Activated T-cell treated with anti-CD3 and anti-CD28 coated beads for 48 hours (primary cell): ENCODE measurements at places on chromosomes 1 and 21.

DNA sequence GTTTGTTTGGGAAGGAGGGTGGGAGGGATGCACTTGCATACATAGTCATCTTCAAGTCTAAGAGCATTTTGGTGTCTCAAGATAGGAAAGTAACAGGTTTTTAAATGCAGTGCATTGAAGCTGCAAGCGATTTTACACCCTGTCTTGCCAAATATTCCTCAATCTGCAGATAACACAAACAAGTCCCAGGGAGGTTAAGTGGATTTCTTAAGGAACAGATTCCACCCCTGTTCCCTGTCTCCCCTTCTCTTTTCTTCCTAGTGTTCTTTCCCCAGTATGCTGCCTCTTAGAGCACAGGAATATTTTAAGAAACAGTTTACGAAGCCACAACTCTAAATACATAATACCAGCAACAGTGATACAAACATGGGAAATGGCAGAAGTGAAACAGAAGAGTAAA is 389.9 kb downstream of the PLPP3 start:
- no peak for DNase-seq

DNA sequence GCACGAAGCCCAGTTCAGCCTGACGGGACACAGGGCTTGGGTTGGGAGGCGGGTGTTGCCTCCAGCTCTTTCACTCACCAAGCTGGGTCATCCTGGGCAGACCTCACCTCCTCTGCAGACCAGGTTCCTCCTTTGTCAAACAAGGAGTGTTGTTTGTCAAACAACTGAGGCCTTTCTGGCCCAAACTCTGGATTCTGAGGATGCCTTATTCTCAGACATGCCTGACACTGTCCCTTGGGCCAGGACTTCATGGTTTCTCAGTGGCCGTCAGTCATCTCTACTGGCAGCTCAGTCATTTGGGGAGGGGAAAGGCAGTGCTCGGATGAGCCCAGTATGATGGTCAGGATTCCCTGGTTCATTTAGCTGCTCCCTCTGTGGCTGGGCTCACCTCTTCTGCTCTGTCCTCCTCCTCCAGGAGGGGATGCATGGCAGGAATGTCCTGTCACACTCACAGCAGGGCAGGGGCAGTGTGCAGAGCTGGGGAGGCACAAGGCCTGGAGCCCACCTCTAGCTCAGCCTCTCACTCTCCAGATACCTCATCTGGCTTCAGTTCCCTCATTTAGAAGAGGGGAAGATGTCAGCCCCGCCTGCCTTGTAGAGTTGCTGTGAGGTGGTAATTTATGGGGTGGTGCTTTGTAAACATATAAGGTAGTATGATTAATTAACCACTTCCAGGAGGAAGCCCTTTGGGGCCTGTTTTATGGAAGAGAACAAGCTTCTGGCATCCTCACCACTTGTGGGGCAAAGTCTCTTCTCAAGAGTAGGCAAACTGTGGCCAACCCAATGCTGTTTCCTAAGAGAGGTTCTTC is 20.6 kb downstream of the SLC2A1 start:
- no peak for DNase-seq

DNA sequence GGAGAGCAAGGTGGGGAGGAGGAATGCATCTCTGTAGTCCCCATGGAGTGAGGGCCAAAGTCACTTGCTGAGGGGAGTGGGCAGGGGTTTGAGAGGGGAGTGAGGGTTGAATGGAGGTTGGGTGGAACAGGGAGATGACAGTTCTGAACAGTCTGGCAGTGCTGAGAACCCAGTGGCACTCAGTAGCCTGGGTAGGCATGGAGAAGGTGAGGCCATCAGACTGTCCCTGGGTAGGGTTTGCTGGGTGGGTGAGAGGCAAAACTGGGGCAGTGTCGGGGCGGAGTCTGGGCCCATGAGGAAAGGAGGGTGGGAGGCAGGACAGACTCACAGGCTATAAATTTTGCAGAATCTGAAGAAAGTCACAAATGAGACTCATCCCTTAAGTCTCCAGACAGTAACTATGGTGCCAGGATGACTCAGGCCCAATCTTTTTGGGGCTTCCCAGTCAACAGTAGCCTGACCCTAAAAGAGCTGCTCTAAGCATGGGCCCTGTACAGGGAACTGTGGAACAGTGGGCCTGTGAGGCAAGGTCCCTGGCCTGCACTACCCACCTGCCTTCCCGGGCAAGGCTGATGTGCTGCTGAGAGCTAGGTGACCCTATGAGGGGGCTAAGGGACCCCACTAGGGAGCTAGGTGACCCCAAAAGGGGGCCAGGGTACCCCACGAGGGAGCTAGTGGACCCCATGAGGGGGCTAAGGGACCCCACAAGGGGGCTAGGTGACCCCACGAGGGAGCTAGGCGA is 51.0 kb upstream of the DMRTB1 start:
- no peak for DNase-seq

GRCh38 chr1:229953736-229954326 is 113.2 kb upstream of the GALNT2 start:
- DNase-seq = no peak

- no peak for DNase-seq
These were observed 34.6 kb upstream of the FMO3 start for GRCh38 chr1:171055966-171056643.

DNA sequence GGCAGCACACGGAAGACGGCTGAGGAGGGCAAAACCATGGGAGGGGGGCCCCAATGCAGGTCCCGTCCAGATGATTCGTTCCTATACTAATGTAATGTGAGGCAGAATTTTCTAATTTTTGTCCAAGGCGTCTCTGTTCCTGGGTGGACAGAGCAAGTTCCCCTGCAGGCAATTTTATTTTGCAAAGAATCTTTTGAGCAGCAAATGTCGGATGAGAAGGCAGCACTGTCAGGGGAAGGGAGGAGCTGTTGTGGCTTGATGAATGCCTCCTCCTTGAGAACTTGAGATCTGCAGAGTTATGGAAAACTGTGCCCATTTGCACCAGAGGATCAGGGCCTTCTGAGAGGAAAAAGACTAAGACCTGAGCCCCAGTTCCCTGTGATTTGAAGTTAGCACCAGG is 17.3 kb downstream of the SLC1A7 start:
- no peak for DNase-seq

- no peak for DNase-seq
These were observed 8.9 kb downstream of the CAMTA1 start for GRCh38 chr1:6794164-6794563.
